Posterior vena cava (tissue), 2 donors: ENCODE measurements at places on chromosomes 2 and 18. TPM values are rescaled to one million over a fixed set of nuclear protein-coding genes. Genes with fewer than 3 reads are reported as not detected.

DNA sequence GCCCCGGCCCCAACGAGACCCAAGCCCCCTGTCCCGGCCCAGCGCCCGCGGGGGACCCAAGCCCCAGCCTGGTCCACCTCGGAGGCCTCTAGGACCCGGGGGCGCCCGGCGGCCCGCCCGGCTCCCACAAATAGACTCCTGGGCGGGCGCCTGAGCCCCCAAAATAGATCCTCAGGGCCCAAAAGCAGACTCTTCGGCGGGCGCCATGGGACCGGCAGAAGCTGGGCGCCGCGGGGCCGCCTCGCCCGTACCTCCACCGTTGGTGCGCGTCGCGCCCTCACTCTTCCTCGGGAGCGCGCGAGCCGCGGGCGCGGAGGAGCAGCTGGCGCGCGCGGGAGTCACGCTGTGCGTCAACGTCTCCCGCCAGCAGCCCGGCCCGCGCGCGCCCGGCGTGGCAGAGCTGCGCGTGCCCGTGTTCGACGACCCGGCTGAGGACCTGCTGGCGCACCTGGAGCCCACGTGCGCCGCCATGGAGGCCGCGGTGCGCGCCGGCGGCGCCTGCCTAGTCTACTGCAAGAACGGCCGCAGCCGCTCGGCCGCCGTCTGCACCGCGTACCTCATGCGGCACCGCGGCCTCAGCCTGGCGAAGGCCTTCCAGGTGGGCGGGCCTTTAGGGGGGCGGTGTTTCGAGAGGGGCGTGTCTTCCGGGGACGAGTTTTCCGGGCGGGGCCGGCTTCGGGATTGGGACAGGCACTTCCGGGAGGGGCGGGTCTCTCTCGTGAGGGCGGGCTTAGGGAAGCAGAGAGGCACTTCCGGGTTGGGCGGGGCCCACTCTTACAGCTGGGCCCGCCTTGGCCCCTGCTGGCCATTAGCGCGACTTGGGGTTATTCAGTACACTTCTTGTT is 545 bp downstream of the DUSP28 start:
- DNase-seq, result peak; percentile 100

GRCh38 chr2:77567723-77568122 is 45.5 kb upstream of the LRRTM4 start:
- DNase-seq, result no peak

DNA sequence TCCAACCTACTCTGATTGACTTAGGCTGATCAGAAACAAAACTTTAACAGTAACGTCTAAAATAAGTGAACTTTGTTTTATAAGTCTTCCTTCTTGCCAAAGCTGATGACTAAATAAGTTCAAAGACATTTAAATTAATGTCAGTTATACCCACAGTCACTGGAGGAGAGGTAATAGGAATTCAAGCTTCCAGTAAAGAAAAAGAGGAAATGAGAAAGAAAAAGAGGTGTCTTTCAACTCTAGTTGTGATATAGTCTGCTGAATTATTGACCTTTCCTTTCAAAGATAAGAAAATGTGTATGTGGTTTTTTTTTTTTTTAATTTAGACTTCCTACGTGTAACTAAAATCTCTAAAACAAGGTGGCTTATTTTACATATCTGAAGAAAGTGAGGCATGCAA is 191.5 kb downstream of the SLC8A1 start:
- DNase-seq, result no peak

GRCh38 chr18:67041334-67041733 is 437.4 kb upstream of the CDH19 start:
- DNase-seq, result no peak

DNA sequence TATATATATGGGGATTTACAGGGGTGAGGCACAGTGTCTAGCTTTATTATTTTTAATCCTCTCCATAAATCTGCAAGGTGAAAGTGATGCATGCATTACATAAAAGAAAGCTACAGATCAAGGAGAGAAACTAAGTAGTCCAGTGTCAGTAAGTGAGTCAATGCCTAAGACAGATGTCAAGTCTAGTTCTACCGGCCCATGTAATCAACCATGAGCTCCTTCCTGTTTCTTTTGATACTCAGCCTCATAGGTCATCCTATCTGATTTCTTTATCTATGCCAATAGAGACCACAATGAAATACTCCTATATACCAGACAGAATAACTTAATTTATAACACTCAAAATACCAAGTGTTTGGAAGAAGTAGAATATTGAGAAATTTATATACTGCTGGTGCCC is 20.2 kb upstream of the GYPC start:
- DNase-seq, result no peak

CNTNAP5 gene
- not detected for total RNA-seq

IL36RN gene
- not detected for total RNA-seq

CCDC68 gene
- total RNA-seq, result 4.7 TPM

HNMT gene
- total RNA-seq, result 68.3 TPM

UGT1A1 gene
- total RNA-seq, result not detected

MALL gene
- 35.1 TPM for total RNA-seq

GKN1 gene
- total RNA-seq, result not detected

- peak; percentile 76 for DNase-seq
These were observed 676 bp downstream of the HOXD11 start for GRCh38 chr2:176107731-176108181.

DNA sequence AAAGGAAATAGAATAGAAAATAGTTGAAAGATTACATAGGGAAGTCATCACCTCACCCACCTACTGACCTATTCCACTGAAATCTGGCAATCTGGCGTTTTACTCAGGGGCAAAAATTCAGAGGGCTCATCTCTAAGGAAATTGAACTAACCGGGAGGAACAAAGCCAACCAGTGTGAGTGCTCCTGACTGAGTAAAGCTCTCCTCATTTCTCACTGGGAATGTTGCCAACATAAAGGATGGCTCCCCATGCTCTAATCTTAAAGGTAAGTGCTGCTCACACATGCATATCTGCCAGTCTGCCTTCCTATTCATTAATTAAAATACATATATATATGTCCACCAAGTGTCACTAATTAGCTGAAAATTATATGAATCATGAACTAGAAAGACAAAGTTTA is 13.5 kb upstream of the DOK6 start:
- DNase-seq, result no peak

FSIP2 gene
- total RNA-seq, result 0.81 TPM

HOXD3 gene
- 9.0 TPM for total RNA-seq

GRCh38 chr18:24602201-24602600 is 141.8 kb downstream of the HRH4 start:
- DNase-seq, result no peak

DNA sequence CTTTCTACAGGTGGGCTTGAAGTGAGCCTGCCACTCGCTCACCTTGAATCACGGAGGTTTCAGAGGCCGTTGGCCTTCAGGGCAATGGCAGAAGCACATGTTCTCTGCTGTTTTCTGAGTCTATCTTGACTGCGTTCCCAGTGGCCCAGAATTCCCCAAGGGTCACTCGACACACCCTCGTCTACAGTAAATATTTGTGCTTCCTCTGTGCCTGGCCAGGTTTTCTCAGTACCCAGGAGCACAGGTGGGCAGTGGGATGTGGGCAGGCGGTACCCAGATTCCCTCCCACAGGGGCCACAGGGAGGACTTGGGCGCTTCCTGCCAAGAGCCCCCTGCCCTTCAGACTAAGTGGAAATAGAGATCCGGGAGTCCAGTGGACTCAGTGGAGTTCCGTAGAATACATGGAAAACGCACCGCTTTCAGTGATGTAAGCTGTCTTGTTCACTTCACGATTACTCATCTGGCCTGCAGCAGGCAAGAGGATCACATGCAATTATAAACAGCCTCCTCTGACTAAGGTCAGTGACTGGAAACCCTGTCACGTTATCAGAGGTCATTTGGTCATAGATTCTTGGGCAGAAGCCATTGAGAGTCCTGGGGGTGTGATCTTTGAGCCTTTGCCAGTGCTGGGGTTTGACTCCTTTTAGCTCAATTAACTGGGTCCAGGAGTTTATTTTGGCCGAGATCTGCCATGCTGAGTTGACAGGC is 179.8 kb downstream of the NEDD4L start:
- no peak for DNase-seq

DNA sequence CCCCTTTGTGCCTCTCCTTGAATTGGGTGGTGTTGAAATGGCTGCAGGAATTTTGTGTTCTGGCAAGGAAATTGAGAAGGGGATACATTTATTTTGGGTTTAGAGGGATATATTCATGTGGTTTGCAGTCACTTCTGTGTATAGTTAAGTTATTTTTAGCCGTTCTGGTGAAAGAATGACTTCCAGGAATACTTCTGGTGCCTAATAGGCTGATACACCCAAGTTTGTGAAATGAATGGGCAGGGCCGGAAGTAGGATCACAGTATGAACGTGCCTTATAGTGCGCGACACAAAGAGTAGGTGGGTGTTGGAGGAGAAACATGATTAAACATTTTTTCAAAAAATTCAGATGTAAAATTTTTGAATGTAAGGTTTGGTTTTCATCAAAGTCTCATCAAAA is 168.6 kb upstream of the ATP5MC3 start:
- DNase-seq, result no peak

DNA sequence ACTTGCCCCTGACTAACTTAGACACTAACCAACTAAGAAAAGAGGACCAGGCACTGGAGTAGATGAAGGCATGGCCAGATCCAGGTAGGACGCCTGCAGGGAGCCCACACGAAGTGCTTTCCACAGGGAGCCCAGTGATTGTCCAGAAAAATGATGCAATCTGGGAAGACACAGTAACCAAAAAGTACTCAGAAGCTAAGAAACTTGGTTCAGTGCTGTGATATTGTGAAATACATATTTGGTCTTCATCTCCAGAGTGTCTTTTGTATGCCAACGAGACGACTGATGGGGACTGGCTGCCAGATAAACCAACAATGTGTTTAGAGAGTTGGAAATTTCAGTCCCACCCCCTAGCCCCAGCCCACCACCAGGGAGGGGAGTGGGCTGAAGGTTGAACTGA is 135.0 kb downstream of the SP3 start:
- no peak for DNase-seq

DNA sequence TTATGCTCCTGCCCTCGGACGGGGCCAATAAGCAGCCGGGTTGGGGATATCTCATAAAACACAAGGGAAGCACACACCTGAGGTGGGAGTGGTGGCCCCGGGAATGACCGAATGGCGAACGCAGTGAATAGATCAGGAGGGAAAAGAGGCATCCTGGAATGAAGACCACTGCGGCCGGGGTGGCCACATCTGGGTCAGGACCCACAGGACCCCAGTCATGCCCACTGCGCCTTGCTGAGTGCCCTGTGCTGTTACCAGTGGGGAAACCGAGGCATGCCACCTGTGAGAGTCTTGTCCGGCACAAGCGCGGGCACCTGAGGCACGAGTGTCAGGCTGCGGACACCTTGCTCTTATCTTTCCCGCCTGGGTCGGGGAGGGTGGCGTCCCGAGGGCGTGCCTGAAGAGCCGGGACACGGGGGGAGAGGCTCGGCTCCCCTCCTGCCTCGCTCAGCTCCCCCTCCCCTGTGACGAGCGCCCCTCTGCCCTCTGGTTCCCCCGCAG is 1.6 kb downstream of the PDCD1 start:
- peak; percentile 71 for DNase-seq

PDE11A gene
- total RNA-seq, result 1.1 TPM

DNA sequence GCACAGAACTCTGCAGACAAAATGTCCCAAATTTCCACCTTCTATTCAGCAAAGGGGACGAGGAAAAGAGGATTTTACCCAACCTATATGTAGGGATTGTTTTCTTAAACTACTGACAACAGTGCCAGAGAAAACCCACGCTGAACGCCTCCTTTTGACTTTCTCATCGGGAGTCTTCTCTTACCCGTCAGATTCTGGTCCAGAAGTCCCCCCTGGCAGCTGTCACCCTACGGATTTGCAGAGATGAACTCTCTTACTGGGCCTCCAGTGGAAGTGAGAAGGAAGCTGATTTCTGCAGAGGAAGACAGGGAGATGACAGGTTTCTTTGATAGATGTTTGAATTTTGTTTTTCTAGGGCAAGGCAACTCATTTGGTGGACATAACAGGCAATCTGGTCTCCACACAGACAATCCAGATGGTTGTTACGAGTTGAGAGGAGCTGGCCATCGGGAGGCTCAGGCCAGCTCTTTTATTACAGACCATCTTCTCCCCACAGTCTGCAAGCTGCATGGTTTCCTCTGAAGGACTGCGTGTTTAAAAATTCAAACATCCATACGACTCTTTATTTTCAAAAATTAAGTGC is 804.3 kb downstream of the RNF144A start:
- no peak for DNase-seq

TDRD15 gene
- 0.05 TPM for total RNA-seq

- no peak for DNase-seq
These were observed 444.9 kb downstream of the ARHGAP15 start for GRCh38 chr2:143574069-143574468.
